ENCODE measurements at places on chromosomes 1 and 21. TPM values are rescaled to one million over a fixed set of nuclear protein-coding genes. Genes with fewer than 3 reads are reported as not detected.

The SWT1 gene
- 3.4 TPM for total RNA-seq

The PIGV gene
- 24.4 TPM for total RNA-seq

The ERVH48-1 gene
- total RNA-seq, result not detected

The SYCP1 gene
- not detected for total RNA-seq

The ICOSLG gene
- 4.6 TPM for total RNA-seq

The EPS8L3 gene
- total RNA-seq, result not detected

The UBL4B gene
- not detected for total RNA-seq

The OR2L3 gene
- total RNA-seq, result not detected

The LCE3D gene
- total RNA-seq, result not detected

The FAM131C gene
- total RNA-seq, result 0.20 TPM

The S100A5 gene
- total RNA-seq, result 2.2 TPM

The LCE2A gene
- not detected for total RNA-seq

The MROH9 gene
- total RNA-seq, result not detected

The PCAT6 gene
- total RNA-seq, result not detected

The STUM gene
- total RNA-seq, result not detected

The TSPAN2 gene
- 0.49 TPM for total RNA-seq

The XCL1 gene
- not detected for total RNA-seq

The EEIG2 gene
- total RNA-seq, result 47.8 TPM

The REN gene
- total RNA-seq, result 0.29 TPM

The CRB1 gene
- total RNA-seq, result not detected

The GDAP2 gene
- total RNA-seq, result 27.4 TPM

The FAM72D gene
- 7.3 TPM for total RNA-seq

The CHI3L1 gene
- total RNA-seq, result not detected

The PDZK1IP1 gene
- total RNA-seq, result not detected

The FMO2 gene
- total RNA-seq, result under 0.01 TPM

The MAB21L3 gene
- not detected for total RNA-seq

The LIN28A gene
- total RNA-seq, result not detected

The OR2L8 gene
- total RNA-seq, result not detected

The TCP10L gene
- not detected for total RNA-seq

The CRYAA gene
- total RNA-seq, result not detected

The ZDHHC18 gene
- 11.1 TPM for total RNA-seq

The RIIAD1 gene
- not detected for total RNA-seq

The NR1I3 gene
- total RNA-seq, result not detected

The SPATA17 gene
- total RNA-seq, result under 0.01 TPM

The OR2L2 gene
- total RNA-seq, result not detected

The ARHGAP30 gene
- not detected for total RNA-seq

The TRIM45 gene
- total RNA-seq, result 3.3 TPM

The SPRR2B gene
- not detected for total RNA-seq

The FAM72C gene
- total RNA-seq, result 0.29 TPM
